Brain (organoid and tissue), 16 donors: ENCODE measurements at places on chromosomes 2 and 18.

DNA sequence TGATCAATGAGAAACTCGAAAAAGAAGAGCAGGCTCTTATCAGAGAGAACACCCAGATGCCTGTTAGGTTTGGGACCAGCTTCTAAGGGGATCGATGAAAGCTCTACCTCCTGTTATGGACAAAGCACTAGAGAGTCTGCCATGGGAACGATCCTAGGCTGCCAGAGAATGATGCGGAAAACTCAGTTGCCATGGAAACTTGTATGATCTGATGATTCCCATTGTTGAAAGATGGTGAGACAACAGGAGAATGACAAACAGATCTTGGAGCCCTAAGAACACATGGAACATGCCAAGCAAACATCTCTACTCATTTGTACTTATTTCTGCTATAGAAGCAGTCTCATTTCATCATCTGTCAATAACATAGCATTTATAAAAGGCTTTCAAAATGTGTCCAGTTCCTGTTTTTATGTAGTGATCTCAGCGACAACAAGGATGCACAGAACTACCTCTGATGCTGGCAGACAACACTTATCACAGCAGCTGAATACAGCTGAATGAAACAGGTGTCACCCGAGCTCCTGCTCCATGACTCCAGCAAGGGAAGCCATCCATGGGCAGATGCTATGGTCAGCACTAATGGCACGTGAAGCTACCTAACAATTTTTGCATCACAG lies 59.6 kb downstream of the NCKAP5 start:
- peak; percentile 96 for DNase-seq

- no peak for DNase-seq
These were observed 733 bp upstream of the CXCR2 start for GRCh38 chr2:218125095-218125494.

GRCh38 chr2:240060977-240061591 lies 7.8 kb upstream of the OR6B3 start:
- peak; percentile 54 for DNase-seq

GRCh38 chr2:239625971-239626734 lies 225.3 kb upstream of the HDAC4 start:
- DNase-seq, result peak; percentile 40

DNA sequence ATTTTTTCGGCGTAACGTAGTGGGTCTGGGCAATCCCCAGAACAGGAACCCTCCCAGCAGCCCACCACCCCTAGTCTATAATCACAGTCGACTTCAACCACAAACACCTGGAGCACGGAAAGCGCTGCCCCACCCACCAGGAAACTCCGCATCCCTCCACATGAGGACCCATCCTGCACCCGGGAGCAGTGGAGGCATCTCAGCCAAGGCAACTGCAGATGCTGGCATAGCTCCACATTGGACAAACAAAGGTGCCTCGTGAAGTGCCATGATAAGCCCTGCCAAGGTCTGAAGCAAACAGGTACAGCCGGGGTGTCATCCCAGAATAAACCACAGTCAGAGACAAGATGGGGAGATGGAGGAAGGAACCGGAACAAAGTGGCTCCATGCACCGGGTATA lies 24.3 kb upstream of the COPS8 start:
- no peak for DNase-seq

- DNase-seq, result no peak
These were observed 1.6 kb downstream of the ITGAV start for GRCh38 chr2:186591506-186591890.

DNA sequence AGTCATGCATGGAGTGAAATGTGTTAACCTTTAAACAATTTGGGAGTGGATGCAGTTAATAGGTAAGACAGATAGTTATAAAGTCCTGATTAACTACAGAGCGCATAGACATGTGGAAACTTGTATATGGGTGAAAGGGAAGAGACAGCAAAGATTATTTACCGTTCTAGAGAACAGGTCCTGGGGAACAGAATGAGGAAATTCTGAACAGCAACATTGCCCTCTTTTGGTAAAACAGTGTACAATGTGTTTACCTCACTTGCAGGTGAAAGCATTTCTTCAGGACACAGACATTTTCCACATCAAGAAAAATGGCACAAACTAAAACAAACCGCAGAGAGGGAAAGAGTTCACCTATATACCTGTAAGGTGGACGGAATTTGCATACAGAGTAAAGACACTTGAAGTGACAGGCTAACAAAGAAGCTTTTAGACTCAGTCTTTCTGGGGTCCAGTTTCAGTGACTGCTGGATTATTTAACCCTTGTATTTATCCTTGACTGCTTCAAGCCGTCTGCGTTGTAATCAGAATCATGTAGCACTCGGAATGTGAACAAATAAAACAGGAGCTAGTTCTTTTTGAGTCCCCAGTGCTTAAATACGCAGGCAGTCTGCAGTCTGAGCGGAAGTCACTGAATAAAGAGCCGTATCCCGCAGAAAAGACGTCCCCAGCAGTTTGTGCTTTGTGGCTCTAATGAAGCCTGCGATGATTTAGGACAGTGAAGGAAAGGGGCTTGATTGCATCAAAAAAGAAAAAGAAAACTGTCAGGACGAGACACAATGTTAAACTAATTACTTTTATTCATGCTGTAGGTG lies 364.8 kb upstream of the GALNT5 start:
- DNase-seq, result peak; percentile 86

GRCh38 chr2:136008205-136008865 lies 22.9 kb upstream of the DARS1 start:
- no peak for DNase-seq
